ENCODE measurements at places on chromosomes 7 and 10.

DNA sequence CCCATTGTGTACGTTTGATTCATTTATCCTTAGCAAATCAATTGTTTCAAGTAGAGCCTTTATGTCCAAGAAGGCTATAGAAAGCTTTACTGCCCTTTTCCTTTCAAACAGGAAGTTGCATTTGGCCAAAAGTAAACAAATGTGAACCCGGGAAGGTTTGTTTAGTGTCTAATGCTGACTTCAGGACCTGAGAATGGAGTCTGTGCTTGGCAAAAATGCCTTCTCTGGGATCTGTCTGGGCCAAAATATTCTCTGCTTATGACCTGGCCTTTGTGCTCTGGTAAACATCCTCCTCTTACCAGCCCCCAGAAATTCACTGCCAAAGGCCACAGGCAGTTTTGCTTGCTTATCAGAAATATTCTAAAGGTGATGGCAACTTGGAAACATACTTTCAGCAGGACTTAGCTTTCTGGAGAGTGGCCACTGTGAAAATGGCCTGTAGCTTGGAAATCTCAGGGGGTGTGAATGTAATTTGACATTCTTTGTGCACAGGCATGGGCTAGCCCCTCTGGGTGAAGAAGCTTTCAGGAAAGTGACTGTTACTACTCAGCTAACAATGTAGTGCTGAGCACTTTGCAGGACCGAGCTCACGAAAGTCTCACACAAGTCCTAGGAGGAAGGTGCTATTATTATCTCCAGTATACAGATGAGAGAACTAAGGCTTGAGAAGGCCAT, 199.5 kb downstream of the PTEN start:
- DNase-seq, result no peak

DNA sequence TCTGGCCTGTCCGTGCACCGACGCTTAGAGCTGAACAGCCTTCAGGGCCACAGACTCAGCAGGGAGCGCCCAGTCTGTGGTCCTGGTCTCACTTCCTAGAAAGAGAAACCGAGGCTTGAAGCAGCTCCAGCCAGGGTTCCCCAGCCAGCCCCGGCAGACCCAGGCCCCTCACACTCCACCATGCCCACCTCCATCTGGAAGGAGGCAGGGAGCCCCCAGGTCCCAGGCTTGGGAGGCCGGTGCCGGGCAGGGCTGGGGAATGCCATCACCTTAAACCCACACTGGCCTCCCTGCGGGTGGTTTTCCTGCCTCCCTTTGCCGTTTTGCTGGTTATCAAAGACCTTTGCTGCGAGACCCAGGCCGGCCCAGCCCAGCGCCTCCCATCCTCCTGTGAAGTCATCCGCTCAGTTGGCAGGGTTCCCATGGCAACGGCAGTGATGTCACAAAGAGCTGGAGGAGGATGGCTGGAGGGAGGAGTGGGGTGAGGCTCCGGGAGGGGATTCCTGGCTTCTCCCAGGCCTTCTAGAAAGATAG, 24.0 kb downstream of the ELFN1 start:
- DNase-seq, result no peak

DNA sequence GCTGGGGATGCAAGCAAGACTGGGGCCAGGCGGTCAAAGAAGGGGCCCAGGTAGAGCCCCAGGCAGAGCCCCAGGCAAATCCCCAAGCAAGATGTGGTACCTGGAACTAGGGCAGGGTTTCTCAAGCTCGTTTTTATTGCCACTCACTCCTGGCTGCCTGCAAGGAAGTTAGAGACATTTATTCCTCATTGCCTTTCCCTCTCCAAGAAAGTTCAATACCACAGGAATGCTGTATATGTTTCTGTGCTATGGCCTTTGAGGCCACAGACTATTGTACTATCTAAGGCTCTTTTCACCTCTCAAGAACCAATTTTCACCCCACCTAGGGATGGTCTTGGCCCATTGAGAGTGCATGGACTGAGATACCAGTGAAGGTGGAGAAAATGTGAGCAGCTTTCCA, 71.3 kb downstream of the TACC2 start:
- no peak for DNase-seq

- DNase-seq, result no peak
Observed at GRCh38 chr10:121796342-121796741, 131.5 kb downstream of the ATE1 start.

DNA sequence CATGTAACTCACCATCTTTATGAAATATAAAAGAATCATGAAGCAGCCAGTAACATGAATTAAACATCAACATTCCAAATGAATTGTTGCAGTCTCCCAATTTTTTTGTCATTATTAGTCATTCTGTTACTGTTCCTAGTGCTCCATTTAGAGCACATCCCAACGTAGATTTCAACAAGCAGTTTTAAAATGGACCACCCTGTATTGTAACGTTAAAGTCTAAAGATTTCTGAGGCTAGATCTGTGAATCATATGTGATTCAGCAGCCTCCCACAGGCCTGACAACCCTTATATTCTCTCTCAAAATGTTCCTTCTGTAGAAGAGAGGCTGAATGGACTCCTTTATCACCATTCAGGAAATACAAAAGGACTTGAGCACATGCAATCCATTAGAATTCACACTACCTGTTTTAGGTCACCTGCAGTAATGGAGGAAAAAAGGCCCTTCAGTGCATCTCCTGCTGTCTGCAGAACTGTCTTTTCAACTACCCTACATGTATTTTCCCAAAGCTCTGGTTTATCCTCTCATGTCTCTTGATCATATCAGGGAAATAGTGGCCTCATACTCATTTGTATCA, 81.4 kb downstream of the CACNA2D1 start:
- DNase-seq, result no peak

GRCh38 chr10:49783645-49784044, 21.5 kb upstream of the OGDHL start:
- DNase-seq, result no peak

DNA sequence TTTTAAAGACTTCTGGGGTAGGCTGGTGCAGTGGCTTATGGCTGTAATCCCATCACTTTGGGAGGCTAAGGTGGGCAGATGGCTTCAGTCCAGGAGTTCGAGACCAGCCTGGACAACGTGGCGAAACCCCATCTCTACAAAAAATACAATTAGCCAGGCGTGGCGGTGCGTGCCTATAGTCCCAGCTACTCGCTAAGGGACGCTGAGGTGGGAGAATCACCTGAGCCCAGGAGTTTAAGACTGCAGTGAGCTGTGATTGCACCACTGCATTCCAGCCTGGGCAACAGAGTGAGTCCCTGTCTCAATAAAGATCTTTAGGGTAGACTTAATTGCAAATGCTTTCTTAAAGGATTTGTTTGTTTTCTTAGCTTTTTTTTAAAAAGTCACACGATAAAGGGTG, 29.3 kb downstream of the PTPN12 start:
- DNase-seq, result no peak

DNA sequence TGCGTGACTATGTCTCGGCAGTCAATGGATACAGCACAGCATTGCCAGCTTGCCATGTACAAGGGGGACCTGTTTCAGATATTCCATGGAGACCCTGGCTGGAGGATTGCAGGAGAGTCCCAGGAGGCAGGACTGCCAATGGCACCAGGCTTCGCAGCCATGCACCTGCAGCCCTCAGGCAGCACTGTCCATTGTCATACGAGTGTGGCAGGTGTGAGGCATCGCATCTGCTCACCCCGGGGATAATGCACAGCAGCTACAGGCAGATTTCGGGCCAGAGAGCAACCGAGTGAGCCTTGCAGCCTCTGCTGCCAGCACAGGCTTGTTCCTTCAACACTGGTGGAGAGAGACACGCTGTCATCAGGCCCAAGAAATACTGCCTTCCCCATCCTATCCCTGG, 415.1 kb downstream of the PAXIP1 start:
- no peak for DNase-seq

GRCh38 chr7:125934955-125935354, 1005.3 kb upstream of the POT1 start:
- no peak for DNase-seq

GRCh38 chr7:120502825-120503224, 229.8 kb downstream of the KCND2 start:
- DNase-seq, result no peak

- DNase-seq, result peak; percentile 31
Observed at GRCh38 chr10:72086466-72087391, 1.6 kb downstream of the SPOCK2 start.

DNA sequence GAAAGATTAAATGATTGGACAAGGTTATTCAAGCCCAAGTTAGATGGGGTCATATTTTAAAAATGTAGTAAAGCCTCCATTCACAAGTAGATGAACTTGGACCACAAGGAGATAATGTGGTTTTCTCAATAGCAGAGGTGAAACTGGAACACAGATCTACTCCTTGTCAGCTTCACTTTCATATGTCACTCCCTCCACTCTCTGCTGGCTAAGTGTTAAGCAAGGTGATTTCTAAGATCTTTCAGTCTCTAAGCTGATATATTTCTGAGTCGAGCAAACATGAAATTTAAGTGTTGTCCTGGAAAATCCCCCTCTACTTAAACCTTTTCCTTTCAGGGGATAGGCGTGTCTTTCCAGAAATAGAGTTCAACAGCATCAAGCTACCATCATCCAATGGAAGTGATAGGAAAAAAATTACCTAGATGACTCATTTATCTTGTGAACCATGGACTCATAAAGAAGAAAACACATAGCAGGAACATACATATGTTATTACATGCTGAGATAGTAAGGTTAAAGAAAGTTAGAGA, 275.0 kb downstream of the PTEN start:
- DNase-seq, result no peak

All from stimulated activated CD4-positive, alpha-beta T cell treated with anti-CD3 and anti-CD28 coated beads, TNF-alpha, amount 100 ng/mL, for 4 hours (primary cell).